WTC11 (cell line): ENCODE measurements at places on chromosomes 3 and 15.
A peak's percentile ranks its signal among the peaks of the same experiment; 100 is the strongest.

GRCh38 chr3:196144383-196145105 is 62.7 kb upstream of the TFRC start:
- peaks cover 34% of the 10 kb centered on the region for H3K4me1 ChIP-seq
- peaks cover 6% of the 10 kb centered on the region for H3K36me3 ChIP-seq
- DNase-seq: no peak

DNA sequence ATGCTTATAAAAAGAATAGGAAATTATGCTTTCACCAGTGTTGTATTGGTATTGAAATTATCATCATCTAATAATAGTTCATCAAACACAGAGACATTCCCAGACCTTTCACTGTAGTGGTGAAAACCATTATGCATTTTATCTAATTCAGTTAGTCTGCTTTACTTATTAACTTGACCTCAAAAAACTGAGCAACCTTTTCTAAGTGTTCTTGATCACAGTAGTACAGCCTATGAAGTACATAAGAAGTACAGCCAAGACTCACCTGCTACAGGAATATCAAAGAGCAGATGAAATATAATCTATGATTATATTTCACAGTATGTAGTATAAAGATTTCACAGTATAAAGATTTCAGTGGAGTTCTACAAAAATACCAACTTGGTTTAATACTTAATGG is 75.2 kb downstream of the FILIP1L start:
- no peak overlapping the region for H3K4me3 ChIP-seq
- H3K27ac ChIP-seq: no peak overlapping the region
- peaks cover 20% of the 10 kb centered on the region for H3K4me1 ChIP-seq
- H3K36me3 ChIP-seq: no peaks in the 10 kb centered on the region
- DNase-seq: no peak

DNA sequence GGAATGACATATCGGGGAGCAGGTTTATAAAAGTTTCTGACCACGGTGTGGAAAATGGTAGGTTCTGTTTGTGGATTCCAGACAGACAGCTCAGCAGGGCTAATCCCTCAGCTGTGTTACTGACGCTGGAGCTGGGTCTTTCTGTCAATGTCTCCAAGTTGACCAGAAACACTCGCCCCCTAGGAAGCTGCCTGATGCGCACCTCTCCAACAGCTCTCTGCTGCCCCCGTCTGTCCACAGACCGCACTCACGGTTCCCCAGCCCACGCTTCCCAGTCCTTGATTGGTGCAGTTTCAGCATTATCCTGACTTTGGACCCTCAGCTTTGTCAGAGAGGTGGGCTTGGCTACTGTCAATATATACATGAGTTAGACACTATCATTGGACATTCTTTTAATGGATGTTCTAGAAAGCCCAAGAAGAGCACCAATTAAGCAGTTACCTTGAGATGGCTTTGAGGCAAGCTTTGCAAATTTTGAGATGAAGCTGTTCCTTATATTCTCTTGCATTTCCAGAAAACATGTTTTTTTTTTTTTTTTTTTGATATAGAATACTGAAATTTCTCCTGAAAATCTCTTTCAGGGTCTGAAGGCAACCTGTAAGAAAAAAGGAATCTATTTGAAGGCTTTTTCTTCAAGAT is 98.9 kb upstream of the TBC1D5 start:
- peaks cover 12% of the 10 kb centered on the region for H3K4me1 ChIP-seq
- H3K36me3 ChIP-seq: no peaks in the 10 kb centered on the region
- no peaks in the 10 kb centered on the region for H3K27me3 ChIP-seq
- DNase-seq: peak; percentile 90
- no peak overlapping the region for H3K27ac ChIP-seq

- H3K36me3 ChIP-seq: no peaks in the 10 kb centered on the region
- no peak overlapping the region for H3K27ac ChIP-seq
- no peaks in the 10 kb centered on the region for H3K27me3 ChIP-seq
Observed at GRCh38 chr3:50632450-50632849, 15.5 kb downstream of the MAPKAPK3 start.

DNA sequence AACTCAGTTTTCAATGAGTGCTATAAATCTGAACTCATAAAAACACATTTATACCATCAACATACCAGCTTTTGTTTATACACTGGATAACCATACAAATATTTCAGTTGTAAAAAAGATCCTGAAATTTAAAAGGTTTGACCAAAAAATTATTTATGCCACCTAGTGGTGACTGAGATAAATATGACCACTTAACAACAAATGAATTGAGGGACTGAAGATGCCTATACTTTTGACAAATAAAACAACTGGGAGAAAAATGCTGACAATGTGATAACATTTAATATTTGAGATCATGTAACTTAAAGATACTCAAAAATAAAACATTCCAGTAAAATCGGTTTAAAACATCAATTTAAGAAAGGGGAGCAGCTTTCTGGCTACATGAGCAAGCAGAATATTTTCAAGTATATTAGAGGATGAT is 30.4 kb downstream of the ATG3 start:
- H3K36me3 ChIP-seq: peaks cover 21% of the 10 kb centered on the region
- H3K4me3 ChIP-seq: no peak overlapping the region
- no peaks in the 10 kb centered on the region for H3K27me3 ChIP-seq
- no peaks in the 10 kb centered on the region for H3K4me1 ChIP-seq
- no peak overlapping the region for H3K27ac ChIP-seq

DNA sequence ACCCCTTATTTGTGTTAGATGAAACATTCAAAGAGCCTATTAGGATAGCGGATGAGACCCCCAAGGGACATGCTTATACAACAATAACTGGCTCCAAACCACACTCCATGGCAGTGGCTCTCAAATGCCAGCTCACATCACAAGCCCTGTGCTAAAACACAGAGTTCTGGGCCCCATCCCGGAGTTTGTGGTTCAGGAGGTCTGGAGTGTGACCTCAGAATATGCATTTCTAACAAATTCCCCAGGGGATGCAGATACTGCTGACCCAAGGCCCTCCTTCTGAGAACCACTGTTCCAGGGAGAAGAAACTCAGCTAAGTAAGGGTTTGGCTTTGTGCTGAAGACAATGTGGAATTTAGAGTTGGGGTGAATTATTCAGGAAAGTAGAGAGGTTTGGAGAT is 3.6 kb downstream of the CCRL2 start:
- DNase-seq: no peak
- H3K4me3 ChIP-seq: no peak overlapping the region
- no peaks in the 10 kb centered on the region for H3K36me3 ChIP-seq
- H3K27me3 ChIP-seq: no peaks in the 10 kb centered on the region
- no peak overlapping the region for H3K27ac ChIP-seq

GRCh38 chr3:131388490-131388799 is 6.9 kb downstream of the NUDT16 start:
- H3K27ac ChIP-seq: no peak overlapping the region
- H3K4me3 ChIP-seq: no peak overlapping the region
- H3K27me3 ChIP-seq: no peaks in the 10 kb centered on the region
- peaks cover 16% of the 10 kb centered on the region for H3K36me3 ChIP-seq
- H3K4me1 ChIP-seq: no peaks in the 10 kb centered on the region

DNA sequence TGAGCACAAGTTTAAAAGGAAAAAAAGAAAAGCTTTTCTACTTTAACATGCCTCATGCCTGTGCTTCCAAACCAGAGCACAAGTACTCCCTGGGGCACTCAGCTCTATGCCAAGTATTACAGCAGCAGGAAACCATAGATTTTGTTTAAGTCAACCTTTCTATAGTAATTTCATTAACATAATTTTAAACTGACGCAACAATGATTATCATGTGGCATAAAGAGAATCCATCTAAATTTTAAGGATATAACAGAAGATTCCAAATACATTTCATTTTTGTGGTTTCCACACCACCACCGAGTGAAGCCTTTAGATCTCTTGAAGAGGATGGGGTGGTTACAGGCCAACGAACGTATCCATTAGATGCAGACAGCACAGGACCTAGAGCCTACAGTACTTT is 112.1 kb downstream of the TNIK start:
- no peaks in the 10 kb centered on the region for H3K27me3 ChIP-seq
- peaks cover 6% of the 10 kb centered on the region; the same call in 1 of the 2 replicates for H3K36me3 ChIP-seq
- peaks cover 69% of the 10 kb centered on the region for H3K4me1 ChIP-seq

DNA sequence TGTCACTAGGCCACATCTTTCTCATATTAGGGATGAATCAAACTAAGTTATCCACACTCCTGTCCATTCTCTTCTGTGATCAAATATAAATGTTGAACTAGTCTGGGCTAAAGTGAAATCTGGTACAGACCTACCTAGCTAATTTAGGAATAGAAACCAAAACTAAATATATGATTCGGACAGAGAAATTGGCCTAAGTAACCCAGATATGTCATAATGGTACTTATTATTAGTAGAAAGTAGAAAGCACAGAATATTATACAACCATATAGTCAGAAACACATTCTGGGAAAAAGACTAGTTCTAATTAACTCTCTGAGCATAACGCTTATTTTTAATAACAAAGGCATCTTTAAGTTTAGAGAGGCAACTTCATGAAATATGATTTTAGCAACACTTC is 389.0 kb downstream of the LSAMP start:
- no peak overlapping the region for H3K4me3 ChIP-seq
- H3K36me3 ChIP-seq: no peaks in the 10 kb centered on the region
- no peak for DNase-seq

- H3K27me3 ChIP-seq: no peaks in the 10 kb centered on the region
- H3K36me3 ChIP-seq: 0 out of 2 replicates have a peak, but pooled peaks cover 3% of the 10 kb centered on the region
- no peak overlapping the region for H3K27ac ChIP-seq
- peaks cover 3% of the 10 kb centered on the region for H3K4me1 ChIP-seq
Observed at GRCh38 chr15:44159492-44159891, 35.6 kb downstream of the FRMD5 start.

DNA sequence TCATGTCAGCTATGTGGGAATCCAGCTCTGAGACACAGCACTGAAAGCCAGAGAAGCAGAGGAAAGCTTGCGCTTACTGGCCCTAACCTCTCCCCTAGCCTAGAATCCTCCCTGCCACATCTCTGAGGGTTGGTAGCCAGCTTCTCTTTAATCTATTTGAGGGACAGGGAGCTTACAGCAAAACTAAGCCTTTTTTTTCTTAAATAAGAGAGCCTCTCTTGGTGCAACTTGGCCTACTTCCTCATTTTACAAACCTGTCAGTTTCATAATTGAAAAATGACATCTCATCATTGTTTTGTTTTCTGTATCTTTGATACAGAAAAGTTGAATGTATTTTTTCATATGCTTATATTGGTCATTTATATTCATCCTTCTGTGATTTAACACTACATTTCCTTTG is 193.9 kb downstream of the ZNF621 start:
- no peak overlapping the region for H3K27ac ChIP-seq
- peaks cover 6% of the 10 kb centered on the region for H3K4me1 ChIP-seq
- DNase-seq: no peak
- H3K4me3 ChIP-seq: no peak overlapping the region
- no peaks in the 10 kb centered on the region for H3K36me3 ChIP-seq

GRCh38 chr3:50358355-50358910 is 888 bp downstream of the TMEM115 start:
- H3K27ac ChIP-seq: no peak overlapping the region; the same call in 1 of the 2 replicates
- H3K27me3 ChIP-seq: peaks cover 12% of the 10 kb centered on the region
- no peak for DNase-seq
- peaks cover 24% of the 10 kb centered on the region for H3K4me1 ChIP-seq

GRCh38 chr3:123138839-123139444 is 62.8 kb upstream of the SEC22A start:
- DNase-seq: no peak
- no peak overlapping the region for H3K27ac ChIP-seq
- H3K36me3 ChIP-seq: peaks cover 17% of the 10 kb centered on the region
- H3K4me1 ChIP-seq: peaks cover 23% of the 10 kb centered on the region
- H3K4me3 ChIP-seq: no peak overlapping the region

DNA sequence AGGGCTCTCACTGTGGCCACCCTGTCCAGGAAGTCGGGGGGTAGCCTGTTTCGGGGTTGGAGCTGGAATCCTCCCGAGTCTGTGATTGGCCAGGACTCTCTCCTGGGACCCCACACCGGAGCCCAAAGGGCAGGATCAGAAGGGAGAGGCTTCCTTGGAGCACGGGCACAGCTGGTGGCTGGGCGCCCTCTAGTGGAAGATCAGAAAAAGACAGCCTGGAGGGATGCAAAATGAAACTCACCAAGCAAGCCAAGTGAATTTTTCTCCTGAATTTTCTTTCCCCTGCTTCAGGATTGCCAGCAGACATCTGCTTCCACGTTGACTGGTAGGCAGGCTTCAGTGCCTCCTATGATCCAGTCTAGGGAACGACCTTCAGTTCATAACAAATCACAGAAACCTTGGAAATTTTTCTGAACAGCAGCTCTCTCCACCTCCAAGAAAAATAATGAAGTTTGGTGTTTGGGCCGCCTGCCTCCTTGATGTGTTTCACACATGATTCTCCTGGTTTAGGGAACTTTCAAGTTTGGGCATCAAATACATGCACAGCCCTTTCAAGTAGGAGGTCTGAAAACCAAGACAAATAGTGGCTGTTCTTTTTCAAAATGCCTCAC is 224.6 kb downstream of the VPS13C start:
- H3K27me3 ChIP-seq: peaks cover 2% of the 10 kb centered on the region; the same call in 1 of the 2 replicates
- no peak overlapping the region for H3K4me3 ChIP-seq
- H3K27ac ChIP-seq: no peak overlapping the region
- H3K4me1 ChIP-seq: peaks cover 26% of the 10 kb centered on the region

- H3K4me3 ChIP-seq: no peak overlapping the region
- H3K36me3 ChIP-seq: no peaks in the 10 kb centered on the region
- no peaks in the 10 kb centered on the region for H3K27me3 ChIP-seq
Observed at GRCh38 chr15:66760968-66761725, 59.1 kb downstream of the SMAD6 start.

DNA sequence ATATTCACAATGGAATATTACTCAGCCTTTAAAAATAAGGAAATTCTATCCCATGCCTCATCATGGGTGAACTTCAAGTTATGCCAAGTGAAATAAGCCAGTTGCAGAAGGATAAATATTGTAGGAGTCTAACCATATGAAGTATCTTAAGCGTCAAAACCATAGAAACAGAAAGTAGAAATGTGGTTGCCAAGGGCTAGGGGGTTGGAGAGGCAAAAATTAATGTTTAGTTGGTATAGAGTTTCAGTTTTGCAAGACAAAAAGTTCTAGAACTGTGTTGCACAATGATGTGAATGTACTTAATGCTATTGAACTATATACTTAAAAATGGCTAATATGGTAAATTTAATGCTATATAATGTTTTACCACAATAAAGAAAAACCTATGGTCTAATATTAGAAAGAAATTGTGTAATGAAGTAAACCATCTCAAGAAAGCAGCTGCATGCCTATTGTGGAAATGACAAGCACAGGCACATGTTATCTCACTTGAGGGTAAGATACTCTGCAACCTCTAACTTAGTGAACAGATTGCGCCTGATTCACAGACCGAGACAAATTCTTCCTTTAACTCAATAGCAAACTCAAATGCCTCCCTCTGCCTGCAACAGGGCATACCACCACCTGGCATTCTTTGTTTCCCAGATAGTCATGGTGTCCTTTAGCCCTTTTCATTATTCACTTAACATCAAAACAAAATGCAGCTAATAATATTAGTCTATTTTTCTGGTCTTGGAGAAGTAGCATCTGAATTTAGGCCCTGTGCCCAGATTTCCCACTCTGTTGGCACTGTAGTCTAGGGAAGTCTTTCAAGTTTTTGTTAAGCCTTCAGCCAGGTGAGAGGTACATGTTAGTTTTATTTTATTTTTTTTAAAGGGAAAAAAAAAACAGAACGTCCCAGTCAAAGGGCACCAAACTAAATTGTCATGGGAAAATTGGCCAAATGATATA is 80.2 kb upstream of the ACP3 start:
- no peaks in the 10 kb centered on the region for H3K36me3 ChIP-seq
- no peaks in the 10 kb centered on the region for H3K27me3 ChIP-seq
- H3K4me3 ChIP-seq: no peak overlapping the region
- H3K4me1 ChIP-seq: peaks cover 11% of the 10 kb centered on the region
- no peak for DNase-seq
